Astrocyte (in vitro differentiated cells and primary cell): ENCODE measurements at places on chromosomes 4 and X.

- no peaks in the 10 kb centered on the region for H3K27me3 ChIP-seq
- no peaks in the 10 kb centered on the region for H3K36me3 ChIP-seq
- H3K4me3 ChIP-seq = no peak overlapping the region
- H3K4me1 ChIP-seq = peaks cover 26% of the 10 kb centered on the region
Observed at GRCh38 chr4:147492761-147493160, 11.9 kb downstream of the EDNRA start.

GRCh38 chr4:175330652-175331051 is 412.5 kb downstream of the ADAM29 start:
- H3K27me3 ChIP-seq = no peaks in the 10 kb centered on the region
- H3K4me1 ChIP-seq = no peaks in the 10 kb centered on the region
- no peaks in the 10 kb centered on the region for H3K36me3 ChIP-seq

- no peaks in the 10 kb centered on the region for H3K36me3 ChIP-seq
- H3K4me1 ChIP-seq = no peaks in the 10 kb centered on the region
- no peak for DNase-seq
- H3K27ac ChIP-seq = no peak overlapping the region
Observed at GRCh38 chrX:115427861-115428410, 133.0 kb upstream of the PLS3 start.

DNA sequence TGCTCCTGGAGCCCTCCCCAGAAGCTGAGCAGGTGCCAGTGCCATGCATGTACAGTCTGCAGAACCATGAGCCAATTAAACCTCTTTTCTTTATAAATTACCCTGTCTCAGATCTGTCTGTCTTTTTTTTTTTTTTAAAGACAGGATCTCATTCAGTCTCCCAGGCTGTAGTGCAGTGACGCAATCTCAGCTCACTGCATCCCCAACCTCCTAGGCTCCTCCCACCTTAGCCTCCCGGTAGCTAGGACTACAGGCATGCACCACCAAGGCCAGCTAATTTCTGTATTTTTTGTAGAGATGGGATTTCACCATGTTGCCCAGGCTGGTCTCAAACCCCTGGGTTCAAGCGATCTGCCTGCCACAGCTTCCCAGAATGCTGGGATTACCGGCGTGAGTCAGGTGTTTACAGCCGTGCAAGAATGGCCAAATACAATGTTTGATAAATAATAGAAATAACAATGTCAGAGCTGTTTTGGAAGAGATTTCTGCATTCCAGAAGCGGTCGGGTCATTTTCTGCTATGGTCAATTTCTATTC is 68.8 kb downstream of the SLC2A9 start:
- H3K36me3 ChIP-seq = no peaks in the 10 kb centered on the region
- no peak for DNase-seq
- H3K4me3 ChIP-seq = no peak overlapping the region
- H3K4me1 ChIP-seq = no peaks in the 10 kb centered on the region

DNA sequence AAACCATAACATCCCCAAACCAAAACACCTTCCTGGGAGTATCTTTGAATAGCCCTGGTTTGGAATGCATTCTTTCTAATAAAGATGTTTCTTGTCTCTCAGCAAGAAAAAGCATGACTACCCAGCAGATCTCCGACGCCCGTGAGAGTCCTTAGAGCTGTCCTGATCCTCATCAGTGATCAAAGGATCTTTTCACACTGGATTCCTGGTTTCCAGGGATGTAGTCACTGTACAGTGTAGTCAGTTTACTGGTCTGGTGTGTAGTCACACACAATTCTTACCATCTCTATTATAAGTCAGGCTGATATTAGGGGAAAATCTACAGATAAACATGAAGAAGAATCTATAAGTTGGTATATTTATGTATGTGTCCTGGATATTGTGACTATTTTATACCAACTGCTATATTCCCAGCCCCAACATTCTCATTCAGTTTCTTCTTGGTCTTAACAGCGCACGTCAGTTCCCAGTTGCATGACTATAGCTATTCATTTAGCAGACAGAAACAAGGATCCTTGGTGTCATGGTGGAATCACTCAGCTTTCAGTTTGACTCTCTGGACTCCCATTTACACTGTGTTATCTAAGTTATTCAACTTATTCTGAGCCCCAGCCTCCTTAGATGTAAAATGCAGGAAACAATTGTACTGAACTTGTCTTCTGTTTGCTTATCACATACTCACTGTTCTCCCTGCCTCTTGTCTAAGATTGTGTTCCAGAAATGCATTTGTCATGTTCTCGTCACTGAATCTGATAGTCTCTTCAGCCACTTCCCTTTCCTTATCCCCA is 68.3 kb downstream of the SLIT2 start:
- no peaks in the 10 kb centered on the region for H3K4me1 ChIP-seq
- H3K27me3 ChIP-seq = no peaks in the 10 kb centered on the region
- no peak for DNase-seq
- no peak overlapping the region for H3K4me3 ChIP-seq
- H3K36me3 ChIP-seq = no peaks in the 10 kb centered on the region

- no peaks in the 10 kb centered on the region for H3K36me3 ChIP-seq
- no peaks in the 10 kb centered on the region for H3K27me3 ChIP-seq
- no peak overlapping the region for H3K27ac ChIP-seq
- H3K4me3 ChIP-seq = no peak overlapping the region
- no peaks in the 10 kb centered on the region for H3K4me1 ChIP-seq
Observed at GRCh38 chrX:69077895-69078455, 87.3 kb downstream of the PJA1 start.

DNA sequence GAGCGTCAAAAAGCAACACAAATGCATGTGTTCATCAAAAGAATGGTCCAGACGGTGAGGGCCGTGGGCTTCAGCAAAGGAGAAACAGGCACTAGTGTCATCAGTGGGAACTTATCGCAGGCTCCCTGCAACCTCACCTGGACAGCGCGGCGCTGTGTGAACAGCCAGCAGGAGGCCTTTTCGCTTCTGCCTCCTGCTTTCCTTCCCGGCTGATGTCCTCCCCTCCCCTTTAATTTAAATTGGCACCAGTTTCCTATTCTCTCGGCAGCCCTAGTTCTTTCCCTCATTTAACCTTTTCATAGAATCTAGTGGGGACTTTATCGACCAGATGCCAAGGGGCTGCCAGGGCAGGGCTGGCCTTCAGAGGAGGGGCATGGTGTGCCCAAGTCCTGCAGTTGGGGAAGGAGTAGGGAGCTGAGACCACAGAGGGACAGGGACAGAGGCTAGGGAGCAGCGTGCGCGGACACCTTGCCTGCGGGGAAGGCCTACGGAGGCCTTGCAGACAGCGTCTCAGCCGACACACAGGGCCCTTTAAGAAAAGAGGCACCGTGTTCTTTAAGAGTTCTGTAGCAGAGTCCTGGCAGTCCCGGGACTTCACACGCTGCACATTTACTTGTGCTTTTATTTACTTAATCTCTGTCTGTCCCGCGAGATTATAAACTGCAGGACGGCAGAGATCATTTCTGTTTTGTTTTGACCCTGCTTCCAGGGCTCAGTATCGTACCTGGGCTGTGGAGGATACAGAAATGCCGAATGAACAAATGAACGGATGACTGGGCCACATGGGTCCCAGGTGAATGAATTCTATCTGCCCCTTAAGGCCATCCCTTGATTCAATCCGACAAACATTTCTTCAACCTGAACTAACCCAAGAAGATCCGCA is 8.4 kb upstream of the SORBS2 start:
- no peak for DNase-seq
- H3K4me3 ChIP-seq = no peak overlapping the region
- H3K4me1 ChIP-seq = no peaks in the 10 kb centered on the region
